Dermis microvascular lymphatic vessel endothelial cell (primary cell): ENCODE measurements at places on chromosomes 7 and 10. TPM values are rescaled to one million over a fixed set of nuclear protein-coding genes. Genes with fewer than 3 reads are reported as not detected.

Gene TMEM184A
- under 0.01 and 0.13 TPM in 2 replicates for total RNA-seq

GRCh38 chr7:75887669-75888369 is 9.0 kb downstream of the RHBDD2 start:
- no peak for DNase-seq

DNA sequence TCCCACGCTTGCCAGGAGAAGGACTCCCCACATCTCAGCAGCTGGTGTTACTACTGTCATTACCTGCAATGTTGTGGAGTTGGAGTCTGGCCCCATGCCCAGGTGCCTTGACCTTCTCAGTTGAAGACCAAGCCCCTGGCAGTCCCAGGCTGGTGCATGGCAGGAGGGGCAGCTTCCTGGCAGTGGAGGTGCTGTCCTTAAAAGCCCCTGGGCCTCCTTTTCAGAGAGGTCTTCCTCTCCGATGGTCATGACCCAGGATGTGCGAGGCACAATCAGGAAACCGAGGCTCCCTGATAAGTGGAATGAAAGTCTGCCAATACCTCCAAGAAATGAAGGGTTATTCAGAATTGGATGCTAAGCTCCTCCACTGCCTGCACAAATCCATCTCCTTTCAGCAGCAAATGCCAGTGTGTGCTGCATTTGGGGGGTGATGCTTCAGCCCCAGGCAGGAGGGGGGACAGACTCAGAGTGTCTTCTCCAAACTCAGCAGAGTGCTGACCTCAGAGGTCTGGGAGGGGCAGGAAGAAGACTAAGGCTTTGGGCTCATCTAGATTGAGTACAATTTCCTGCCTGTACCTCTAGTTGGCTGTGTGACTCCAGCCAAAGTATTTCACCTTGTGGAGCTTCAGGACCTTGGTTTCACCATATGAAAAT is 97.0 kb upstream of the DDC start:
- no peak for DNase-seq

DNA sequence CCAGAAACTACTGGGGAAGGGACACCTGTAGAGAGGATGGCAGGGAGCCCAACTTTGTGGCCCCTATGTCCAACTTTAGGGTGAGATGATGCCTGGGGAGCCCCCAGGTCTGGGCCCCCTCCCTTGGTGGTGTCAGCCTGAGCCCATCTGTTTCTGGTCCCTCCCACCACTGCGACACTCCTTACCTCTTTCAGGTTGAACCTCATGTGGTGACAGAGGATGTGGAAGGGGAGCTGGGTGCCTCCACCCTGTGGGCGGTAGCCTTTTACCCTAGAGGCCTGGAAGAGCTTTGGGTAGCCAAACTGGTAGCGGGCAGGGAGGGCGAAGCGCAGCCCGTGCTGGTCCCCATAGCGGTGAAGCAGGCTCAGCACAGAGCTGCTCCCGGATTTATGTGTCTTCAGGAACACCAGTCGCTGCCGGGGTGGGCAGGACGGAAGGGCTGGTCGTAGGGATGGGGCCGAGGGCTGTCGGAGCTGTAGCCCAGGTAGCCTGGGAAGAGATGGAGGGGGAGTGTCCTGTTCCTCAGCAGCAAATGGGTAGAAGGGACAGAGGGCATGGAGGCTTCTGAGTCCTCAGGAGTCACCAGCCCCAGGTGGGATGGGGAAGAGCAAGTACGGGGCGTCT is 2.0 kb downstream of the GAL3ST4 start:
- no peak for DNase-seq

- DNase-seq = no peak
Observed at GRCh38 chr7:75687246-75688088, 51.3 kb downstream of the HIP1 start.

DNA sequence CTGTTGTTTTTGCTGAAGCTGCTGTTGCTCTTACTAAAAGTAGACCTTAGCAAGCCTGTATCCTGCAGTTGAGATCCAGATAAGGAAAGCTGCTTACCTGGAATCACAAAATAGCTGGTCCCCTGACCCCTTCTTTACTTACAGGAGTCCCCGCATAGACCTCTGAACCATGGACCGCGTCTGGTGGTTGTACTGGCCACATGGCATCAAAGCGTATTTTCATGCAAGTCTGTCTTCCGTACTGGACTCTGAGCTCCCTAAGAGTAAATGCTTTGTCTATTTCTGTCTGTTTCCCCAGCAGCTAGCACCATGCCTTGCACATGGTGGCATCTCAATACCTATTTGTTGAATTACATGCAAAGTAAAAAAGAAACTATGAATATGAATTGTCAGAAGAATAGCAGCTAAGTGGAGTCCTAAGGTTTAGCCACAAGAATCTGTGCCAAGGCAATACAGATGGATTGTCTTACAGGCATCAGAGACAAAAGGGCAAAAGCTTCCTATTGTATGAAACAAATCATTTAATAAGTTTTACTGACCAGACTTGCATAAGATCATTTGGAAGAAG is 159.2 kb downstream of the PAXIP1 start:
- DNase-seq = no peak

DNA sequence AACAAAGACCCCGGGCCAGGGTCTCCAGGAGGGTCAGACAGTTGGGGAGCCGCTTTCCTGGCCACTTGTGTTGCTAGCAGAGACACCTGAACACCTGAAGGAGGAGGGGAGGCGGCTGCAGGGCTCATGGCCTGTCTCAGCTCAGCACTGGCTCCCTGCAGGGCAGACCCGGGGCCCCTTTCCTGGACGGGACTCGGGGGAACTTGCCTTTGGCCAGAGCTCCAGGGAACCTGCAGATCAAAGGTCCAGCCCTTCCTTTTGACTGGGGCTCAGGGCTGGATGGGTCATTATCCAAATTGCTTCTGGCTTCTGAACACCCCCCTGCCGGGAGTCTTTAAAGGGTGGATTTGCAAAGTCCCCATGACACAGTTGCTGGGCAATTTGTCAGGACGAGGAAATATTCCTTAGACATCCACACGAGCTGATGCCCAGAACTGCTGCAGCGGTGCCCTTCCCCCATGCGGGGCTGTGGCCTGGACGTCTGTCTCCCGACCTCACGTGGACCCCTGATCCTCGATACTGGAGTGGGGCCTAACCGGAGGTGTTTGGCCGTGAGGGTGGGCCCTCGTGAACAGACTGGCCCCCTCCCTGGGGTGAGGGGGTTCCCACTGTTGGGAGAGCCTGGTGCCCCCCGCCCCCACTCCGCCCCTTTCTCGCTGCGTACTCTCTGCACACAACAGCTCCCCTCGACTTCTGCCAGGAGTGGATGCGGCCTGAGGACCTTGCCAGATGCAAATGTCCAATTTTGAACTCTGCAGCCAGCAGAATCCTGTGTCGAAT is 194.3 kb downstream of the ELFN1 start:
- DNase-seq = no peak

Gene PNLIPRP3
- under 0.01 TPM in 1 of 2 replicates, not detected in the other for total RNA-seq

- no peak for DNase-seq
Observed at GRCh38 chr7:36604806-36605205, 119.5 kb downstream of the AOAH start.

GRCh38 chr10:115214829-115215228 is 121.7 kb downstream of the ATRNL1 start:
- DNase-seq = no peak

GRCh38 chr7:148747274-148747673 is 48.6 kb downstream of the CUL1 start:
- DNase-seq = no peak

Gene TMEM72
- total RNA-seq = not detected in 2 replicates

- peak; percentile 97 for DNase-seq
Observed at GRCh38 chr10:4240608-4241197, 455.7 kb upstream of the KLF6 start.

DNA sequence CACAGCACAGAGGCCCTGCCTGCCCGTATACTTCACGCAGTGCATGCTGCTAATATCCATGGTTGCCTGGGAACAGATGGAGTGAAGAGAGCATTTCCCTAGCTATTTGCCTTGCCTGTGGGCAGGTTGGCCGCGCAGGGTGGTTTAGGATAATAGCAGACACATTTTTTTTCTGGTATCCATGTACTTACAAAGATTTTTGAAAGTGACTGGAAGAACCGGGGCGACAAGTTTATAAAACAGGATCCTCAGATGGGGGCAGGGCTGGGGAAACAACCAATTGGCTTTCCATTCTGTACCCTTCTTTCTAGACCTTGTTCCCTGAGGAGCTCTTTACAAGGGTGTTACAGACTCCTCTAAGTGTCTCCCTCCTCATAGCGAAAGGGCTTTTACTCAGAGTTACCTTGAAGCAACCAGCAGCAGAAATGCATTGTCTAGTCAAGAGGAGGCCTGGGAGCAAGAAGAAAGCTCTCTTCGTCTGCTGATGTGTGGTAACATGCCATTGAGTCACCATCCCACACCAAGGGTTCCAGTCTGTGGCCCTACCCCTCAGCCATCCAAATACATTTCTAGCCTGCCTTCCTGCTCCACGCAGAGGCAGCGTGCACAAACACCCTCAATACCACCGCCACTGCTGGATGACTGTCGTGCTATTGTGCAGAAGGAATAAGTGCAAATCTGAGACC is 31.5 kb downstream of the MTURN start:
- DNase-seq = no peak

GRCh38 chr10:84563355-84563754 is 235.0 kb downstream of the CCSER2 start:
- DNase-seq = no peak

GRCh38 chr10:123890226-123890625 is 1.4 kb downstream of the CPXM2 start:
- no peak for DNase-seq

DNA sequence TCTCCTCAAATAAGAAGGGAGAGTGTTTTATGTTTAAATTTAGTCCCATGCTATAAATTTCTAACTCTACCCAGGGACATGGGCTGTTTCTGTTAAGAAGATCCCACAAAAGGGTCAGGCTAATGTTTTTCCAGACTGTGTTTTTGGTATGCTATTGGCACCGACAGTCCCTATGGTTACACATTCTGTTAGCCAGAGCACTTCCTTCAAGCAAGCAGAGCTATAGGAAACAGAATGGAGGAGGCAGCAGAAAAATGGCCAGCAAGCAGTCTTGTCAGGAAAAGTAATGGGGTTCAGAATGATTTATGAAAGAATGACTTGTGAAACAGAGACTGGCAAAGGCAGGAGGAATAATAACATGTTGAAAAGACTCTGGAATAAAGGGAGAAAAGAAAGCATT is 44.8 kb upstream of the PHYHIPL start:
- DNase-seq = no peak

Gene INA
- total RNA-seq = 0.13 TPM in 2 replicates

DNA sequence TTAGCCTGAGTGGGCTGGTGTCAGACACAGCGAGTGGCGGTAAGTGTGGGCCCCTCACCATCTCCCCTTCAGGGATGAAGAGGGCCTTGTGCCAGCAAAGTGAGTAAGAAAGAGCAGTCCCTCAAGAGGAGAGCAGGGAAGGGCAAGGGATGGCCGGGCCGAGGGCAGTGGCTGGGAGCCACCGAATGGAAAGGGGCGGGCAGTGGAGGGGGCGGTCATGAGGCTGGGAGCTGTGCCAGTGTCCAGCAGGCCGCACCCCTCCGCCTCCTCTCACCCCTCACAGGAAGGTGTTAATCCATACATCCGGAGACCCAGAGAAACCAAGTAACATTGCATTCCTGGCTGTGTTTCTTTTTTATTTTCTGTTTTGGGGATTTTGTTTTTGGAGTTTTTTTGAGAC is 28.6 kb upstream of the RASGEF1A start:
- DNase-seq = peak; percentile 19

DNA sequence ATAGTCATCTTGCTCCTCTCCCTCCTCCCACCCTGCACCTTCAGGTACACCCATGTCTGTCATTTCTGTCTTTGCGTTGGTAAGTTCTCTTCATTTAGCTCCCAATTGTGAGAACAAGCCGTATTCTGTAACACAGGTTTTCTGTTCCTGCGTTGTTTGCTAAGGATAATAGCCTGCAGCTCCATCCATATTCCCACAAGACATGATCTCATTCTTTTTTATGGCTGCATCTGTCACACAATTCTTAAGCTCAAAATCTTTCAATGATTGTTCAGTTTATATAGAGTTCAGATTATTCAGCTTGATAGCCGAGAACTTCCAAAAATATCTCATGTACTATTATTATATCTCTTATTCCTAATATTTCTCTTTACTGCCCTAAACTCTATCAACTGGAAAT is 16.0 kb upstream of the TMEM168 start:
- DNase-seq = no peak

Gene CDC14C
- under 0.01 TPM in 1 of 2 replicates, not detected in the other for total RNA-seq

- DNase-seq = no peak
Observed at GRCh38 chr7:8208816-8209215, 53.2 kb downstream of the ICA1 start.

Gene PRSS37
- total RNA-seq = not detected in 2 replicates

GRCh38 chr7:82469207-82469606 is 25.6 kb upstream of the CACNA2D1 start:
- no peak for DNase-seq

Gene SPDYE8
- total RNA-seq = not detected in 2 replicates

GRCh38 chr7:125450749-125451148 is 521.1 kb upstream of the POT1 start:
- no peak for DNase-seq

Gene CDK14
- 0.89 and 1.2 TPM in 2 replicates for total RNA-seq

DNA sequence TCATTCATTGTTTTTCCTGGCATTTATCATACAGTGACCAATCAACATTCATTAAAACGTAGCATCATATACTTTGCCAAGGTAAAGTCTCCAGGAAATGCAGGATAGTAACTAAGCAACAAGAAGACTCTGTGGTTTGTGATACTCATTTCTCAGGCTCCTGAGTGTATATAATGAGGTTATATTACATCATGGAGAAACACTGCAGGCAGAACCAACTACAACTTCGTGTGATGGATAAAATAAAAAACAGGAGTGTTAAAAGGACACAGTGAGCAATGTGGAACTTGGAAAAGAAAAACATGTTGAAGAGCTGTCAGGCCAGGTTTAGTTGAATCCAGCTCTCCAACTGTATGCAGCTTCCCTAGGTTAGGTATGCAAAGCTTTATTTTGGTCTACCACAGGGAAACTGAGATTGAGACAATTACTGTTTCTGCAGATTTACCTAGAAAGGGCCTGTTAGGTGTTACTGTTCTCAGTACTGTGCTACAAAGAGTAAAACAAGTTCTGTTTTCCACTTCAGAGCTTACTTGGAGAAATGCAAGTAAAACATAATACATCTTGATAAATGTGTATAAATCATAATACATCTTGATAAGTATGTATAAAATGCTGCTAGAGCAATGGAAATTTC is 7.8 kb upstream of the CCNY start:
- DNase-seq = no peak

- DNase-seq = no peak
Observed at GRCh38 chr10:117419921-117420320, 44.7 kb upstream of the PDZD8 start.

Gene PAOX
- total RNA-seq = 3.1 and 6.6 TPM in 2 replicates

DNA sequence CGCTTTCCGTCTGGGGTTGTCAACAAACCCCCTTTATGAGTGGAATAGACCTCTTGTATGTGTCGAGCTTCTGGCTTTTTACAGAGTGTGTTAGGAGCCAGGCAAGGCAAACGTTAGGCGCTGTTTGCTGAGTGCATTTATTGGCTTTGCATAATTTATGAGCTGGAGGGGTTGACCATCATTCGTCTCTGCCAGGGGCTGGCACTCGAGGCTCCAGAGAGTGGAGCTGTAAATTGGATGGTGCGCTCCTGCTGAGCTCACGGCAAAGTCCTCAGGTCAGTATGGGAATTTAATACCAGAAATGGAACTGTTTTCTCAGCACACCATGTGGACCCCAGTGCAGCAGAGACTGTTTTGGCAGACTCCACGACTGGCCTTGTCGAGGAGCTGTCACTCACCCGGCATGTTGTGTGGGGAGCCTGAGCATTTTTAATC is 699.4 kb upstream of the GALNT17 start:
- DNase-seq = no peak

Gene HKDC1
- total RNA-seq = 0.13 TPM in 1 of 2 replicates, not detected in the other
